ENCODE measurements at places on chromosomes 12 and 14. TPM values are rescaled to one million over a fixed set of nuclear protein-coding genes. Genes with fewer than 3 reads are reported as not detected.

DNA sequence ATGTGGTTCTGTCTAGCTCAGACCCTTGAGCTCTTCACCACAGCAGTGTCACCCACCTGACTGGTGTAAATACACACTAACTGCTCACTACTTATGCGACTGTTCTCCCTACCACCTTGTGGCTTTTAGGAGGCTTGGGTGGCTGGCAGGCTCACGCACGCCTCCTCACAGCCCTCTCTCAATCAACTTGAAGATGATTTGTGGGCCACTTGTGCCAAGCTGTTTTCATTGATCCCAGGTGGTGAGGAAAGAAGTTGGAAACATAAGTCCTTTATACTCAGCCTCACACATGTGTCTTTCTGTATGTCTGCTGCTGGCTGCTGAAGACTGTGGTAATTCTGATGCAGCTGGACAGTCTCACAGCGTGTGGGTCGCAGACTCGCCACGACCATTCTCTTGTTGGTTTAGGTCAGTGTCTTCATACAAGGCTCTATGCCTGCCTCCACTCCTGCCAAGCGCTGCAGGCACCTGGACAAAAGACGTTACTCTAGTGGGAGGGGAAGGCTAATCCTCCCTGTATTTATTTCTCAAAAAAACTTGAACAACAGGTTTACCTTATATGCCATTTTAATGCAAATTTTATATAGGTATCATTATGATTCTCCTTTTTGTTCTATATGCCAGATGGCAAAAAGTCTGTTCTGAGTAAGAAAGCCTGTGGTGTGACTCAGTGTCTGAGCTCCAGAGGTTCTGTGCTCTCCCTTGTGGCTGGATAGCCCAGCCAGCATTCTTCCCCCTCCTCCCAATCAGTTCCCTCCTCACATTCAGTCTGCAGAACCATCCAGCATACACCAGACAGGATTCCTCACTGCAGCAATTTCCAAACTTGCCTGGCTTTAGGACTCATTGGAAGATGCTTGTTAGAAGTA is 115.6 kb downstream of the DIP2B start:
- H3K27ac ChIP-seq, result no peak overlapping the region
- peaks cover 38% of the 10 kb centered on the region for H3K4me1 ChIP-seq
- no peak overlapping the region for H3K4me3 ChIP-seq
- DNase-seq, result no peak

DNA sequence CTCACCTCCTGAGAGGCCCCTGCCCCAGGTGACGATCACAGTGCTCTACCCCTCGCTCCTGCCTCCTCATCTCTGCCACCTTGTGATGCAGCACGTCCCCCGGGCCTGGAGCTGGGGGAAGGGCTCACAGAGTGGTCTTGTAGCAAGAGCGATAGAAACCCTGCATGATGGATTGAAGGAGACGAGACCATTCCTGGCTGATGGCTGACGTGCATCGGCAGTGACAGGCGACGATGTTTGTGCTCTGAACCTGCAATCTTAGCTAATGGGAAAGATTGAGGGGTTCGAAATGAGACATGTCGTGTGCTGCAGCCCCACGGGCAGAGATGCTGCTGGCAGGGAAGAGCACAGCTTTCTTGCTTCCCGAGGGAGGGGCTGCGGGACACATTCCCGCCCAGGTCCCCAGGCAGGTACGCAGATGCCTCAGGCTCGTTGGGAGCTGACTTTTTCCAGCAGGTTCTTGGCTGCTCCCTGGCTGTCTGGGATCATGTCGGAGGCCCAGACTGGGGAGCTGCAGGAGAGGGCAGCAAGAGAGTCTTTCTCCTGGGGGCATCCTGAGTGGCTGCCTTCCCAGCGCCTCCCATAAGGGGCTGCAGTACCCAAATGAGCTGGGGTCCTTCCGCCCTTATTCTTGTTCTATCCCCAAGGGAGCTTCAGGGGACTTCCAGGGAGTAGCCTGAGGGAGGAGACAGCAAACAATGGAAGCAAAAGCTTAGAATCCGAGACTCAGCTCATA is 38.7 kb upstream of the GPATCH2L start:
- DNase-seq, result no peak
- peaks cover 5% of the 10 kb centered on the region for H3K27me3 ChIP-seq
- no peaks in the 10 kb centered on the region for H3K4me1 ChIP-seq
- H3K4me3 ChIP-seq, result no peak overlapping the region

- peaks cover 50% of the 10 kb centered on the region for H3K4me1 ChIP-seq
- no peaks in the 10 kb centered on the region for H3K36me3 ChIP-seq
- H3K4me3 ChIP-seq, result no peak overlapping the region
- no peak overlapping the region for H3K27ac ChIP-seq
- DNase-seq, result no peak
Observed at GRCh38 chr12:13095266-13095995, 8.0 kb downstream of the GSG1 start.

DNA sequence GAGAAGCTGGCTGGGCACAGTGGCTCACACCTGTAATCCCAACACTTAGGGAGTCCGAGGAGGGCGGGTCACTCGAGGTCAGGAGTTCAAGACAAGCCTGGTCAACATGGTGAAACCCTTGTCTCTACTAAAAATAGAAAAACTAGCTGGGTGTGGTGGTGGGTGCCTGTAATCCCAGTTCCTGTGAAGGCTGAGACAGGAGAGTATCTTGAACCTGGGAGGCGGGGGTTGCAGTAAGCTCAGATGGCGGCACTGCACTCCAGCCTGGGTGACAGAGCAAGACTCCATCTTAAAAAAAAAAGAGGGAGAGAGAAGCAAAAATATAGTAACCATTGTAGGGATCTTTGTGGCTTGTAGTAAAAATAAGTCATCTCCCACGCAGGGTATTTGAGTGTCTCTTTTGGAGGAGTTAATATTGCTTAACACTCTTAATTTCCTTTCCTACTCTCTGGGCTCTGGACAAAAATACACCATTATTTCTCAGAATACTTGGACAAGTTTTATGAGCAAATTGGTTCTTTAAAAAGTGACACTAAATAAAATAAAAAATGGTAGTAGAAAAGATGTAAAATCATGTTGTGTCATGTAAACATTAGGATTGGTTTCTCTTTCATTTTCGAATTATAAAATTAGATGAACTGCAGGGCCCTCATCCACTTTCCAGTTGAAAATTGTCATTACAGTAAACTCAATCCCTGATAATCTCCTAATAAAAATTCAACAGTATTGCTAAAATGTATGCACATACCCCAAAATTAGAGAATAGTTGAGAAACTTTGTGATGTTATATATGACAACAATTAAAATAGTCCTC is 61.1 kb upstream of the C12orf71 start:
- no peak overlapping the region for H3K4me3 ChIP-seq
- no peak overlapping the region for H3K27ac ChIP-seq
- no peak for DNase-seq
- H3K27me3 ChIP-seq, result no peaks in the 10 kb centered on the region
- no peaks in the 10 kb centered on the region for H3K36me3 ChIP-seq

GRCh38 chr12:21433525-21433924 is 3.9 kb upstream of the PYROXD1 start:
- H3K27ac ChIP-seq, result no peak overlapping the region
- no peaks in the 10 kb centered on the region for H3K27me3 ChIP-seq
- H3K4me1 ChIP-seq, result peaks cover 3% of the 10 kb centered on the region
- H3K36me3 ChIP-seq, result no peaks in the 10 kb centered on the region

Gene SERPINA10
- not detected for total RNA-seq

- H3K27me3 ChIP-seq, result no peaks in the 10 kb centered on the region
- H3K36me3 ChIP-seq, result no peaks in the 10 kb centered on the region
- no peak overlapping the region for H3K4me3 ChIP-seq
- no peak for DNase-seq
- peaks cover 68% of the 10 kb centered on the region for H3K4me1 ChIP-seq
Observed at GRCh38 chr12:116266168-116266601, 11.3 kb downstream of the MED13L start.

DNA sequence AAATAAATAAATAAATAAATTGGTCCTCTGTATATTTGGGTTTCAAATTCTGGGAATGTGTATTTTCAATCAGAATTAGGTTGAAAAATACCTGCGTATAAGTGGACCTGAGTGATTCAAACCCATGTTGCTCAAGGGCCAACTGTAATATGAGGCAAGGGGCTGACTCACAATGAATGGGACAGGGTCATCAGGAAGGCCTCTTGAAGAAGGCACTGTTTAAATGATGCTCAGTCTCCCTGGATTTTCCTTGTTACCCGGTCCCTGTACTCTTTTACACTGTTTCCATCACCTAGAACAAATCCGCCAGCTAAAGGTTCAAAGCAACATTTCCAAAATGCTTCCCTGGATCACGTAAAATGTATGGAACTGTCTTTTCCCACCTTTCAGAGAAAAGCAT is 3.8 kb downstream of the PSMB5 start:
- no peak overlapping the region for H3K4me3 ChIP-seq
- peaks cover 72% of the 10 kb centered on the region for H3K36me3 ChIP-seq
- no peaks in the 10 kb centered on the region for H3K27me3 ChIP-seq
- DNase-seq, result no peak
- H3K27ac ChIP-seq, result no peak overlapping the region

Gene KRT73
- total RNA-seq, result not detected

GRCh38 chr14:96192975-96193805 is 11.4 kb upstream of the BDKRB2 start:
- H3K27ac ChIP-seq, result no peak overlapping the region
- H3K4me3 ChIP-seq, result no peak overlapping the region
- no peak for DNase-seq

Gene CIROP
- total RNA-seq, result not detected

Gene NOXRED1
- total RNA-seq, result 0.77 TPM
